ENCODE measurements at places on chromosomes 12 and 14.

DNA sequence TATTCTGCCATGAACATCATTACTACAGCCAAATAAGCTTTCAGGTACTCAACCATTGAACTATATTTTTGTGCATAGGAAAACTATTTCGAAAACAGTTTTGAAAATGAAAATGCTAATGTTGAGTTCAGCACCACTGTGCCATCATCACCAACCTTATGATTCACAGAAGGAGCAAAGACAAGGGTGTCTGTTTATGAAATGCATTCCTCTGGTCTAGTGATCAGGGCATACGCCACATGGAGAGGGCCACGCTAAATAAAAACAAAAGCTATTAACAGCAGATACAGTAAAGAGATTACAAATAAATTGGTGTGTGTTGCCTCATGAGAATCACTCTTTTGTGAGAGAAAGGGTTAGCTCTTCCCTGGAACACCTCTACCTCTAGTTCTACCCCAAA is 43.2 kb upstream of the BMAL2 start:
- no peak for DNase-seq

- DNase-seq, result no peak
These were observed 70.8 kb downstream of the HSPB8 start for GRCh38 chr12:119249383-119250155.

DNA sequence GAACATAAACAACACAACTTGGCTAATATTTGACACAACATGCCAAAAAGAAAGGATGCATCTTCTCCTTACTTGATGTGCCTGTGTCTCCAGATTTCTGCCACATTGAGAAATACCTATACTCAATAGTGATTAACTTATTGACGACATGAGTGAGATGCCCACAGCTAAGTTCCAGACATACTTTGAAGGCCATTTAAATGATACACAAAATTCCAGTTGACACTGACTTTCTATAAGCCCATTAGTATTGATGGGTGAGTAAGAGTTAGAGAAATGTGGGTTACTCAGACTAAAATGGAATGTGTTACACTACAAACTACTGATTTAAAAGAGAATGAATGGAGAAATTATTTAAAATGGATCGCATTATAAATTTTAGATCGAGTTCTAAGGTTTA is 838.2 kb upstream of the MGAT4C start:
- no peak for DNase-seq

GRCh38 chr12:11795913-11796459 is 146.5 kb downstream of the ETV6 start:
- no peak for DNase-seq

DNA sequence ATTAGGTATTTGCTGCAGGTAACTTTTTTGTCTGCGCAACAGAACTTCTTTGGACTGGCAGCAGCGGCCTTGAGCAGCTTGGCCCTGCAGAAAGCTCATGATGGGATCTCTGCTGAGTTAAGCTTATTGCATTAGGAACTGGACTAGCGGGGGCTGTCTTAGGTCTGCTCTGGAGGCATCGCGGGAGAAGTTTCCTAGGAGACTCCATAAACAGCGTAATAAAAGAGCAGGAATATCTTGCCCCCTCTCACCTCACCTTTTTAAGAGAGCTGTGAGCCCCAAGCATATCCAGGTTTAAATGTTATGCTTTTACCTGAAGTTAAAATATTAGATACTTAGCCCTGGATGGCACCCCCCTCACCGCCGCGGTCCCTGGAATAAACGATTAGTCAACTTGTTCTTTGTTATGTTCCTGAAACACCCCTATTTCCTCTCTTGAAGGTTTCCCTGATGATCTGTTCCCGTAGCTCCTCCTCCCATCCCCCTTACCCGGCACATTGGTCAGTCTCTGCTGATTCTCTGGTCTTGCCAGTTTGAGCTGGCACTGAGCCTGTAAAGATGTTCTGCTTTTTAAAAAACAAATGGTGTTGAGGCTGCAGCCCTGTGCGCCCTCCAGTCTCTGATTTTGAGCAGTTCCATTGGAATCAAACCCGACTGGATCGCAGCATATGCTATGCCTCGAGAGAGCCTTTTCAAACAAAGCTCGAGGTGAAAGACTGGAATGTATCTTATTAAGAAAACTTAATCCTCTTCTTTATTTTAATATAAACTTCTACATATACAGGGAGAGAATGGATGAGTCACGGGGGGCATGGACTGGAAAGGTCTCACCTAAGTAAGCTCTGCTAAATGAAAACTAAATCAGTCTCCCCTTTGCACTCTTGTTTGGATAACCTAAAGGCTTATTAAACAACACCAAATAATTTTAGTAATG is 1.9 kb downstream of the MLXIP start:
- no peak for DNase-seq

- no peak for DNase-seq
These were observed 28.0 kb downstream of the ITGA7 start for GRCh38 chr12:55679691-55680090.

GRCh38 chr14:90900476-90901083 is 84.3 kb upstream of the TTC7B start:
- no peak for DNase-seq

GRCh38 chr12:106704081-106704480 is 70.4 kb upstream of the RIC8B start:
- DNase-seq, result no peak

All from neural crest cell (in vitro differentiated cells).